ENCODE measurements at places on chromosomes 7 and 10.
A peak's percentile ranks its signal among the peaks of the same experiment; 100 is the strongest.

GRCh38 chr7:155794196-155794595 lies 18.1 kb downstream of the SHH start:
- no peak for DNase-seq

GRCh38 chr7:116598278-116598677 lies 73.4 kb downstream of the CAV1 start:
- no peak for DNase-seq

GRCh38 chr7:129394101-129394500 lies 40.1 kb upstream of the STRIP2 start:
- no peak for DNase-seq

- DNase-seq: no peak
These were observed 321.0 kb downstream of the TCERG1L start for GRCh38 chr10:130990486-130990885.

DNA sequence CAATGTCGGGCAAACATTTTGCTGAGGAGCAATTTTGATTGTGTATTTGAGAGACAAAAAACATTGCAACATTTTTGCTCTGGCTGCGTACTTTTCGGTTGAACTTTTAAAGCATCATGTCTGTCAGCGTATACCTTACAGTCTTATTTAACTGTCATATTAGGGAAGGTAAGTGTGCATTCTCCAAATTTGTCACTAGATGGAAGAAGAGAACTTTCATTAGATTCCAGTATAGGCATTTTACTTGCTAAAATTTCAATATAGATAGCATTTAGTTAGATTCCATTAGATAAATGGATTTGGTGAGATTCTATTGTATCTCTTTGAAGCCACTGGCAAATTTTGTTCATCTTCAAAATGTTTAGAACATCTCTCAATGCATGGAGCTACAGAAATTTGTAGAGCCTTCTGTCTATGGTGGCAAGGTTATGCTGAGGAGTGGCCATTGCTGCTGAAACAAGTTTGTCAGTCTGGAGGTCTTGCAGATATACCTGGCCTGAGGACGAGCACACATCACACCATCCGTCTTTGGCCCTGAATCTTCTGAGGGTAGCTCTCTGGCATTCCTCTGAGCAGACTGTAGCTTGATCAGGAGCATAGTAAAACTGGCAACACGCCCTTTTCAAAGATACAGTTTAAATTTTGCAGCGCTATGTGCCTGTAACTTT lies 437.5 kb upstream of the MBL2 start:
- DNase-seq: peak; percentile 14

DNA sequence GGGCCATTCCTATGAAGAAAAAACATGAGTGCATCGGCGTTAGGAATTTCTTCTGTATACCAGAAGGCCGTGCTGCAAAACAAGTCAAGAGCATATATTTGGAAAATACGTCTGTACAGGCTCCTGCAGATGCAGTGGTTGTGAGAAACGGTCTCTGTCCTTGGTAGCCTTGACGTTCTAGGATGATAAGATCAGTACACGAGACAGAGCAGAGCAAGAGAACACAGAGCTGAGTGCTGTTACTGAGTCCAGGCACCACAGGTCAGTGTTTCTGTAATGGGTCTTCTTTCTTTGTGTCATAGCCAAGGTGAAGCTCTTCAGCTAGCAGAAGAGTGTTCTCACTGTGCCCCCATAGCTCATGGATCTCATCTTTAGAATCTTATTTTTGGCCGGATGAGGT lies 62.8 kb downstream of the WDR37 start:
- no peak for DNase-seq

GRCh38 chr10:79927111-79927828 lies 21.6 kb downstream of the SFTPD start:
- DNase-seq: peak; percentile 34

DNA sequence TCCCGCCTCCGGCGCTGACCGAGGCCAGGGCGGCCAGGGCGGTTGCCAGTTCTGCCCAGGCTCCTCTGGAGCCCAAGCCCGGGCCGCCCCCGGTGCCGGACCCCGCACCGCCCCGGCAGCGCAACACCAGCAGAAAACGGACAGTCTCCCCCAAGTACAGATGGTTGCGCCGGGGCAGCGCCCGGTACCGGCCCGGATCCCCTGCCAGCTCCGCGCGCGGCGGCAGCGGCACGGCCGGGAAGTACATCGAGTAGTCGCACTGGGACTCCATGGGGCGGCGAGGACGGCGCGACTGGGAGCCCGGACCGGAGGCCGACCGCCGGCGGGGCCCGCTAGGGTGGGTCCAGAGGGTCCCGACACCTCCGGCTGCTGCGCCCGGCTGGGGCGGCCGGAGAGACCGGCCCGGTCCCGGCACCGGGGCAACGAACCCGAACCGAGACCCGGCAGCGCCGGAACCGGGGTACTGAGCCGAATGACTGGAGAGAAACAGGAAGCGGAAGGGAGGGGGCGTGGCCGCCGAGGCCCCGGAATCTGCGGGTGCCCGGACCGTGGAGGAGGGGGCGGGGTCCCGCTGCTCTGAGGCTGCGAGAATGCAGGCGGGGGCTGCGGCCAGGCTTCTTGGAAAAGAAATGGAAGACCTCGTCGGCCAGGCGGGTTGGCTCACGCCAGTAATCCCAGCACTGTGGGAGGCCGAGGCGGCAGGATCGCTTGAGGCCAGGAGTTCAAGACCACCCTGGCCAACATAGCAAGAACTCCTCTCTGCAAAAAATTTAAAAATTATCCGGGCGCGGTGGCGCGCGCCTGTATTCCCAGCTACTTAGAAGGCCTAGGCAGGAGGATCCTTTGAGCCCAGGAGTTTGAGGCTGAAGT lies at the start of gene TRAPPC14:
Gene TRAPPC14 (minus strand): TSS at position 495 of the 870 bp plus-strand sequence. CDS start 224 bp downstream, at position 271.
- DNase-seq: peak; percentile 82

- no peak for DNase-seq
These were observed 260.4 kb downstream of the SEMA3A start for GRCh38 chr7:83934118-83934734.

DNA sequence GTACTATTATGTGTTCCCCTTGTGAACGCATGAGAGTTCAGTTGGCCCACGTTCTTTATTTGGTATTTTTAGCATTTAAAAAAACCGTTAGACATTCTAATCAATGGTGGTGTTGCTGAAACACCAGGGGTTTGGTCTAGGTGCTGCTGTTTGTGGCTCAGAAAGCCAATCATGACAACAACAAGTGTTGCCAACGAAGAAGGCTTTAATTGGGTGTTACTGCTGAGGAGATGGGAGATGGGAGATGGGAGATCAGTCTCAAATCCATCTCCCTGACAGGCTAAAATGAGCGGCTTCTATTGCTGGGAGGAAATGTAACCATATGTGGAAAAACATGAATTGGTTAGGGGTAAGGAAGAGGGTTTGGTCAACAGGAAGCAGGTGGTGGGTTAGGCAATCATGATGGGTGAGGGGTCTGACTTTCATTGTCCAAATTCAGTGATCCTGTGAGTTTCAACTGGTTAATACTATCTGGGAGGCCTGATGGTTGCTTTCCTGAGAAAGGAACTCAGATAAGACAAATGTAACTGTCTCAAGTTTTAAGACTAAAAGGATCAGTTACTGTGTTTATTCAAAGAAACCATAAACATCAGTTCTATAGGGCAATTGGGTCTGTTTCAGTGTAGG lies 4.6 kb upstream of the ZNF425 start:
- no peak for DNase-seq

GRCh38 chr7:124364283-124364682 lies 331.4 kb upstream of the TMEM229A start:
- DNase-seq: no peak

DNA sequence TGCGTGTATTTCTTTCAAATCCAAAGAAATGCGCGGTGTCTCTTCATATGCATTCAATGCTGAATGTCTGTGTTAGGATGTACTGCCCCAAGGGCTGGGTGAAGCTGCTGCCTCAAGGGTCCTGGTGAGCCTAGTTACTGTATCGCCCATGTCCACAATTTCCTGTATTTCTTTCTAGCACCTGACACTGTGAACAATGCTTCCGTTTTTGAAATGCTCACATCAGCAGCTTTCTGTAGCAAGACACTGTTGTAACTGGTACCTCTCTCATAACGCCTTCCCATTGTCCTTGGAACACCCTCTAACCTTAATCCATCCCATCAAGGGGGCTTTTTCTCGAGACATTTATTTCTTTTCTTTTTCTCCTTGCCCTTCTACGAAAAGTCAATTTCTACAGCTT lies 25.1 kb downstream of the NRP1 start:
- no peak for DNase-seq

- peak; percentile 39 for DNase-seq
These were observed 509 bp downstream of the AHR start for GRCh38 chr7:17298840-17299482.

DNA sequence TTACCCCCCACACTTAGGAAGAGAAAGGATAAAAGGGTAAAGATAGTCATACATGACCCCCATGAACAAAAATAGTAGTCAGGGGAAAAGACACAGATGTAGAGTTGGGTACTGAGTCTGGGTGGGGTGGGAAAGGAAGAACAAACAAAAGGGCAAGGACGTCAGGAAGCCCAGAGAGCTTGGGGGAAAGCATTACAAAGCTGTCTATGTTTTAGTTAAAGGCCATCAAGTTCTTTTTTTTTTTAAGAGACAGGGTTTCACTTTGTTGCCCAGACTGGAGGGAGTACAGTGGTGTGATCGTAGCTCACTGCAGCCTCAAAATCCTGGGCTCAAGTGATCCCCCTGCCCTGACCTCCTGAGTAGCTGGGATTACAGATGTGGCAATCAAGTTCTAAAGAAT lies 98.4 kb upstream of the PDLIM1 start:
- no peak for DNase-seq

- DNase-seq: no peak
These were observed 284.0 kb downstream of the GRID1 start for GRCh38 chr10:86082556-86082955.

DNA sequence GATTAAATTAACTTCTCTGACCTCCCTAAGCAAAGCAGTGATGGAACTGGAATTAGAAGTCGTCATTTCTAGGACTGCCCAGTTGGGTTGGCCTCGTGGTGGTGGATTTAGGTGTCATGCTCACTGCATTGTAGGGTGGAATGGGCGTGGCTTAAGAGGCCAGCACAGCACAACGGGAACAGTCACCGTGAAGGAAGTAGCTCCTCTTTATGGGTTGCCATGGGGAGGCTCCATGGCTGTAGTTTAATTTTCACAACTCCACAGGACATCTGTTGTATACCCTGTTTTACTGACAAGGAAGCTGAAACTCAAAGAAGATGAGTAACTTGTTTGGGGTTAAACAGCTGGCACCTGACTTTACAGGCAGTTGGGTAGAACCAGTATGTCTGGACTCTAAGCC lies 208.3 kb downstream of the CELF2 start:
- no peak for DNase-seq

DNA sequence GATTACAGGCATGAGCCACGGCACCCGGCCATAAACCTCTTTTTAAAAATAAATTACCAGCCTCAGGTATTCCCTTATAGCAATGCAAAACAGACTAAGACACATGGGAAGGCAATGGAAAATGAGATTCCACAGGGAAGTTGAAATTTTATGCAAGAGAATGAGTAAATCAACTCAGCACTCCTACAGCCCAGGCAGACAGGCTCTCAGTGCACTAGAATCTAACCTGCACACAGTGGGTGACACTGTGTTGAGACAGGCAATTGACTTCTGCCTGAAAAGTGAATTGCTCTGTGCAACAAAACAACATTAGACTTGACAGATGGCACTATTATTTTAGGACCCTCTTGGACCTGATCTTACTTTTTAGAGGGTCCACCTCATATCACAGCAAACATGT lies 20.1 kb upstream of the PLEKHA1 start:
- DNase-seq: no peak

DNA sequence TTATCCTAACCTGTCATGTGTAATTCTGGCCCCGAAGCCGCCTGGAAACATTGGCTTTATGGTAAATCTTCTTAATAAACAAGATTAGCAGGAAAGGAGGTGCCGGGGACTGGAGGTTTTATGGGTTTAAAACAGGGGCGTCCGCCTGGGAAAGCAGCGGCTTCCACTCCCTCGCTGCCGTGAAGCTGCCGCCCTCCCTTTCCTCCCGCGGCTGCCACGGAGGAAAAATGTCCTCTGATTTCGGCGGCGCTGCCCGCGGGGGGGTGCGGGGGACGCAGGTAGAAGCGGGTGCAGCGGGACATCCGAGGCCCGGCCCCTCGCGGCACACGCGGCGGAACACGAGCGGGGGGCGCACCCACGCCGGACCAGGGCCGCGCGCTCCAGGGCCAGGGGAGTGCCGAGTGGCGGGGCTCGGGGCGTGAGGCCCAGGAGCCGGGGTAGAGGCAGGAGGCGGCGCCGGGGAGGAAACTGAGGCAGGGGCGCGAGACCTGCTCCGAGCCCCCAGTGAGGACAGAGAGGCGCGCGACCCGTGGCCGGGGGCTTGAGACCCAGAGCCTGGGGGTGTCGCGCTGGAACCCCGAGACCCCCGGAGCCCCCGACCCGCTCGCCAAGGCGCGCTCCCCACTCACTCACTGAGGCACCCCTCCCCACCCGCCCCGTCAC lies 993 bp downstream of the PTPRN2 start:
- no peak for DNase-seq

DNA sequence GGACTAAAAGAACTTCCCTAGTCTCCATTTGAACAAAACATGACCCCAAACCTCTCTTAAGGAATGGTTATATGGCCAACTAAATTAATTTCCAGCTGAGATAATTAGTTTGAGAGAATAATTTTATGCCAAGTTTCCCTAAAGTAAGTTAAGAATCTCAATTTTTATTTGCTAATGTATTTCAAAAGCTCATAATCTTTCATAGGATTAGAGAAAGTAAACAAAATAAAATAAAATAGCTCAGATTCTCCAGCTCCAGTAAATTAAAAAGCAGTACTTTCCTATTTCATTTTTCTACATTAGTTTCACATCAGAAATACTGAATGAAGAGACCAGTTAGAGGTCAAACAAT lies 44.4 kb downstream of the ENO4 start:
- no peak for DNase-seq

DNA sequence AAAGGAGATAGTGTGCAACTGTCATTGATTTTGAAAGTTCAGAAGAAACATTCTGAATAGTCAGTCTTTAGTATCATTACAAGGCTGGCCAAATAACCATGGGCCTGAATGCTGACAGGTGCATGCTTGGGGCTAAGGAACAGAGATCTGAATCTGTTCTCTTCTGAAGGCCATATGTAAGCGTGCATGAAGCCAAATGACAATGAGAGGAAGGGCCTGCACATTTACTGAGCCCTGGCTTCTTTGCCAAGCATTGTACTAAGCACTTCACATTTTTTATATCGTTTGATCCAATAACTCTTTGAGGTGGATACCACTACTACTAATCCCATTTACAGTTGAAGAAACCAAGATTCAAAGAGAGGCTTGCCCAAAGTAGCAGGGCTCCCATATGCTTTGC lies 22.5 kb upstream of the TIAL1 start:
- DNase-seq: no peak

GRCh38 chr7:104793066-104793465 lies 220.9 kb upstream of the KMT2E start:
- DNase-seq: no peak

- DNase-seq: no peak
These were observed 53.7 kb upstream of the SEMA3A start for GRCh38 chr7:84248267-84248666.

GRCh38 chr7:20470726-20471125 lies 140.0 kb downstream of the ITGB8 start:
- DNase-seq: no peak

- DNase-seq: no peak
These were observed 34.4 kb downstream of the ASB4 start for GRCh38 chr7:95520136-95520535.

GRCh38 chr10:26219676-26220075 lies 3.1 kb downstream of the GAD2 start:
- DNase-seq: no peak

Measured in putamen (tissue), 1 donor.